ENCODE measurements at places on chromosomes 5 and 9.

DNA sequence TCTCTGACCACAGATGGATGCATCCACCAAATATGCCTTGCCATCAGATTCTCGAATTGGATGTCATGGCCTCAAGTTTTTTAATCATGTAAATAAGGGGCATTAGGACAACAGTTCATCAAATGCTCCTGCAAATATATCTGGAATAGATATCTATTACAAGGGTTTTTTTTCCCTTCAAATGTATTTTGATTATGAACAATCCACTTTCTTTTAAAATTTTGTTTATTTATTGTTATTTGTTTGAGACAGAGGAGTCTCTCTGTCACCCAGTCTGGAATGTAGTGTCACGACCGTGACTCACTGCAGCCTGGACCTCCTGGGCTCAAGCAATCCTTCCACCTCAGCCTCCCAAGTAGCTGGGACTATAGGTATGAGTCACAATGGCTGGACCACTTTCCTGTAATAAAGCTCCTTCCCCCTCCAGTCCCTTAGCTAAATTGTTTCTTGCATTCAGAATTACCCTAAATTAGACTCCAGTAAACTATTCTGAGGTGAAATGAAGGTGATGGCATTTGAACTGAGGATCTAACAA is 1412.1 kb downstream of the EFNA5 start:
- DNase-seq: no peak

GRCh38 chr9:114263853-114264510 is 58.9 kb upstream of the ORM1 start:
- DNase-seq: no peak

DNA sequence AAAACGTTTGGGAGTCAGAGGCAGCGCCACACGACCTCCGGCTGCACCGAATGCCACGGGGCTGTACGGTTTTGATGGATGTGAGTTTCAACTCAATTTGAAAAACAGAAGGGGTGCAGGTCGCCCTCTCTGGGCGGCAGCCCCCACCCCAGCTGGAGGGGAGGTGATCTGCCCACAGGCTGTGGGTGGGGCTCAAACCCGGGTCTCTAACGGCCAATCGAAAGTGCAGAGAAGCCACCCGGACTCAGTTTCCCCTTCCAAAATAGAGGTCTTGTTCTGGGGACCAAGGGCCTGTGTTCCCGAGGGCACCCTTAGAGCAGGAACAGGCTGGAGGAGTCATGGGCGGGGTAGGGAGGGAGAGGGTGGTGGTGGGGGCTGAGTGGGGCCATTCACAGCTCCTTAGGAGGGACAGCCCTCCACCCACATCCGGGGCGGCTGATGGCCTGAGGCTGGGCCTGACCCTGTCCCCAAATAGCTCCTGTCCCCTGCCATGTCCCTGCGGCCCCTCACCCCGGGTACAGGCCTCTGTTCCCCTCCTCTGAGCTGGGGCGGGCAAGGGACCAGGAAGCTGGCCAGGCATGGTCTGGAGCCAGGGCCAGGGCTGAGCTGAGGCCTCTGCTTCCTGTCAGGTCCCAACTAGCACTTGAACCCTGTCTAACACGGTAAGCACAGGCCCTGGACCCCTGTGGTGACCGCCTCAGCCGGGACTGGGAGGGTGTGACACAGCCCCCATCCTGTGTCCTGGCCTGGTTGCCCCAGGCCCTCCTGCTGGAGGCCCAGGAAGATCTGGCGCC is 22.6 kb upstream of the NOTCH1 start:
- no peak for DNase-seq

GRCh38 chr5:159459951-159460538 is 129.8 kb upstream of the IL12B start:
- no peak for DNase-seq

GRCh38 chr5:180122875-180123274 is 51.3 kb upstream of the RNF130 start:
- DNase-seq: no peak

GRCh38 chr9:30348904-30349303 is 2035.5 kb upstream of the ACO1 start:
- DNase-seq: no peak

DNA sequence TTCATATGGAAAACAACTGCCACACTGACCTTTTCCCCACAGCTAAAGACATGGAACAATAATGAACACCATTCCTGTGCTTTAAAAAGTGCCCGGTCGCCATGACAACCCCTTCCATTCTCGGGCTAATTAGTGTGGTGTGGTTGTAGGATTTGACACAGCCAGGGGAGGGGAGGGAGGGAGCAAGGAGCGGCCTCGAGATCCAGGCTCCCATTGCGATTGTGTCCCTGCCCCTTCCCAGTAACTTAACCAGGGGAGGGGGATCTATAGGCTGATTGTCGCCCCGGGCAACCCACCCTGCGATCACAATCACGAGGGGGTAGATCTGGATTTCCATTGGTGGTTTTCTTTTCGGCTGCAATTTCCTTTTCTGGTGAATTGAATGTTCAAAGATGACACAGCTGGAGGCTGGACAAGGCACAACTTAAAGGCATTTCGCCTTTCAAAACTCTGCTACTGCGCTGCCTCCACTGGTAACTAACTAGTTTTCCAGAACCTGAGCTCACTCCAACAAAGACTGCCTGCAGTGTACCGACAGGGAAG is 96.7 kb upstream of the RETREG1 start:
- no peak for DNase-seq

- no peak for DNase-seq
These were observed 4.7 kb downstream of the QSOX2 start for GRCh38 chr9:136240941-136241340.

- no peak for DNase-seq
These were observed 129.1 kb downstream of the CACNA1B start for GRCh38 chr9:138006576-138007233.

DNA sequence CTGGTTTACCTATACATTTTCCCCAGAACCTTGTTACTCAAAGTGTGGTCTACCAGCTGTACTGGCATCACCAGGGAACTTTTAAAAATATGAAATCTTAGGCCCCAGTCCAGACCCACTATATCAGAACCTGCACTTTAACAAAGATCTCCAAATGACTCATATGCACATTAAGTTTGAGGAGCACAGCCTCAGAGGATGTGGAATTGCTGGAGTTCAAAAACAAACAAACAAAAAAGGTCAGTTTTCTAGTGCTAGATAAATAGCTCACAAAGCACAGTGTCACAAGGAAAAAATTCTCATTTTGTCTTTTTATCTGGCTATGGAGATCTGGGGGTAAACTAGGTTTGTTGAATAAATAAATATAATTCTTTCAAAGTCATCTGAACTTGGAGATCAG is 68.9 kb upstream of the ANKRD55 start:
- DNase-seq: no peak

DNA sequence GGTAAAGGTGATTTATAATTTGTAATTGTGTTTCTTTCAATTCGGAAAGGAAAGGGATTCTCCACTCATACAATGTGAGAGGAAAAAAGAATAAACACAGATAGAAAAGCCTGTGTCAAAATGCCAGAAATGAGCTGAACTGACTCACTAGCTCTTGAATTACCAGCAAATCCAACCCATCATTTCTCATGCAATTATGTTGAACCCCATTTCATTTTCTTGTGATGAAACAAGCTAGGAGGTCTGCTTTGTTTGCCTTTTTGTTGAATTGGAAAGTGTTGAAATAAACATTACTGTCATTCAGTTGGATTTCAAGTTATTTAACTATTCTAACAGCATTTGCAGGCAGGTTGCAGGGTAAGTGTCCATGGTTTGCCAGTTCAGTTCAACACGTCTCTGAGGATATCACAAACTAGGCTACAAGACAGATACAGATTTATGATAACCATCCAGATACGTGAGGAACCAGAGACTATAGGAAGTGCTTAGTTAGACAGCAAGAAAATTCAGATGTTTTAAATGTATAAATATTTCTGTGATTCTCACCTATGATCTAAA is 547.2 kb downstream of the MAT2B start:
- DNase-seq: no peak

GRCh38 chr5:117195076-117195475 is 620.5 kb upstream of the SEMA6A start:
- DNase-seq: no peak

GRCh38 chr5:41508696-41509398 is 1.6 kb downstream of the PLCXD3 start:
- DNase-seq: no peak

GRCh38 chr5:86546582-86546981 is 71.2 kb upstream of the COX7C start:
- DNase-seq: no peak

DNA sequence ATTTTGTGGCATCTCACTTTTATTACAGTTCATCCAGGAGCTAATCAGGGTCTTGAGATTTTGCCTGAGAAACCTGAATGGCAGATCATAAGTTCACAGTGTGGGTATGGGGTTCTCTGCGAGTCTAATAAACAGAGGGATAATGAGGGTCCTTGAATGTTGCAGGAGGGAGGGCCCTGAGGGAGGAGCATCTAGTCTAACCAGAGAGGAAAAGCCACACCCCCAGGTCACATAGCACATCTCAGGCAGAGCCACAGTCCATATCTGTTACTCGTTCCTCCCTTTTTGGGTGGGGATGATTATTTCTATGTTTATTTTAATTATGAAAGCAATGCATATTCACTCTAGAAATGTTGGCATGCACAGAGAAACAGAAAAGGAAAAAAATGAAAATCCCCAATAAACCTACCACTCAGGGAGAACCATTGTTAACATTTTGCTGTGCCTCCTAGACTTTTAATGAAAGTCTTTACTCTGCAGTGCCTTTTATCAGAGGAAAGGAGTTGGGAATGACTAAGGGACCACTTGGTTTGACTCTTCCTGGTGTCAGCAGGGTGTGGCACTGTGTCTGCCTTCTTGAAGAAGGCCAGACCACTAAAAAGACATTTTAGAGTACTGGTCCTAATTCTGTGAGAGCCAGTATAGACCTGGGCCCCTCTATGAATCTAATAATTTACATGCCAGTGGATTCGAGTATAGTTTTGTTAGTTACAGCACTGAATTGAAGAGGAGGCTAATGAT is 2.8 kb downstream of the GALNT12 start:
- no peak for DNase-seq

- no peak for DNase-seq
These were observed 23.1 kb upstream of the TRPM3 start for GRCh38 chr9:71144495-71144894.

- DNase-seq: no peak
These were observed 31.4 kb downstream of the GCNT1 start for GRCh38 chr9:76490249-76490990.

DNA sequence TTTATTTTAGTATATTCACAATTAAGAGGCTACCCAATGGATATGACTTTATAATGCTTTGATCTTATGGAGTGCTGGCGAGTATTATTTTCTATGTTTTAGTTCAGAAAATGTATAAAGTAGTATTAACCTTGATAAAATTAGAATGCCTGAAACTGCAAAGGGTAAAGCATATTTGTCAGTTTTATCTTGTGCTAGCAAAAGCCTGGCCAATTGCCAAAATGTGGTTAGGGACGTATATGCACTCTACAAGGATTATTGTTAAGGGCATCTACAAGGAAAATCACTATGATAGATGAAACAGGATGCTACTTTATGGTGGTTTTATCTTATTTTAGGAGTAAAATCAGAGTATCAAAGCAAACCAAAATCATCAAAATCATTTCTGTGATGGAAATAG is 281.7 kb downstream of the CCDC171 start:
- DNase-seq: no peak

DNA sequence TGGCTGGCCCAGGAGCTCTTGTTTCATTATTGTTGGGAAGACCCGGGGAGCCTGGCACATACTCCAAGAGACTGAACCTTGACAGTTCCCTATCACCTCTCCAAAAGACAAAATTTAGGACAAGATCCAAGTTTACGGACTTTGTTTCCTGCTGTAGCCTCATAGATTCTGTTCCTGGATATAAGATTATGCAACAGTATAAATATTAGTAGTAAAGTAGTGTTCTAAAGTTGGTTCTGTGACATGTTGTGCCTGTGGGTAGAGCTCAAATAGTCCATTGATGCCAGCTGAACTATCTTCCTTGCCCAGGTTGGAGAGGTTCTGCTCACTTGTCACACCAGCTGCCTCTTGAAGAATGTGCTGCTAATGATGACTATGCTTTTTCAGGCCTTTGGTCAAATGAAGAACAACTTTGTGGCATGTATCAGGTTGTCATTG is 430.2 kb downstream of the DMAC1 start:
- DNase-seq: no peak

DNA sequence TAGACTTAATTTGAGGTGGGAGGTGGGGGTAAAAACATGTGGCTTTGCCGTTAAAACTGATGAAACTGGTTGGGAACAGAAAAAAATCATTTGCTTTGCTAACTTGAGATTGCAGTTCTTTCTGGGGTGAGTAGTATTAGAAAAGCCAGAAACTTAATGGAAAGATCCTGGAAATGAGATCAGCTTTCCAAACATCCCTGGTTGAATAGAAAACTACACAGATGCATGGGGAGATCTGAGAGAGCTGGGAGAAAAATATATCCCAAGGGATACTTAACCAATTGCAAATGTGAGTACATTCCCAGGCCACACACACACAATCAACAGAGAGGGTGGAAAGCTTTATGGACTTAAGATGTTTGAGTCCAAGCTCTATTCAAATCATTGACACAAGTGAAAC is 222.3 kb downstream of the YTHDC2 start:
- no peak for DNase-seq

GRCh38 chr5:131542723-131543122 is 92.3 kb downstream of the RAPGEF6 start:
- no peak for DNase-seq

DNA sequence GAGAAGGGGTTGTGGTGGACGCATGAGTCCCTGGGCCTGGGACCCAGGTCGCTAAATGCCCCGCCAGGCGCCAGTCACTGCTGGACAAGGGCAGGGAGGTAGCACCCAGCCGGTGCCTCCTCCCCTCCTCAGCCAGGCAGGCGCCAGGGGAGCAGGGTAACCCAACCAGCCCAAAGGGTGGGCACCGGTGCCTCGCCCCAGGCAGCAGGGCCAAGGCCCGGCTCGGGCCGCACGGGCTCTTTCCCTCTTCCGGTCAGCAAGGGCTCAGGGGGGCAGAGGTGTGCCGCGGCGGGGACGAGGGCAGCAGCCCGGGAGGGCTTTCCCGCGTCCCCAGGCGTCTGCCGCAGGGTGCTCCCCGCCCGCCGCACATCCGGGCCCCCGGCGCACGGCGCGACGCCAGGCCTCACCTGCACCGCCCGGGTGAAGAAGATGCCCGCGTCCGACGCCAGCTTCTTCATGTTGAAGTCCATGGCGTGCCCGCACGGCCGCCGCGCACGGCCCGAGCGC is 393 bp downstream of the SH3GLB2 start:
- peak; percentile 59 for DNase-seq

GRCh38 chr5:132871459-132872284 is 1.8 kb upstream of the LEAP2 start:
- no peak for DNase-seq

DNA sequence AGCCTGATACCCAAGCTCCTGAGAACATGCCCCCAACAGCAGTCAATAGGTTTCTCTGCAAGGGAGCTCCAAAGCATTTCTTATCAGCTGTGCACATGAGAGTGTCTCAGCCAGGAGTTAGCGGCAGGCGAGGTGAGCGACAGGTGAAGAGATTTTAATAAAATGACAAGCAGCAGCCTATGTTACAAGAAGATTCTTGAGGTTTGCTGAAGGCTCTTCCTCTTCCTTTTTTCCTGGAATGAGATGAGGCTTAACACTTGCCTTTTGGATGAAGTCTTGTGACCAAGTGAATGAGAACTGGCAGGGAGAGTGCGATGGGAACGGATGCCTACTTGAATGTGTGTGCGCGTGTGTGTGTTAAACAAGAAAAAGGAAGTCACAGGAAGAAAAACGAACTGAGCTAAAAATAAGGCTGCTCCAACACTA is 76.1 kb downstream of the SHB start:
- no peak for DNase-seq

Measured in GM12891 (cell line).